ENCODE measurements at places on chromosomes 12 and 14.

DNA sequence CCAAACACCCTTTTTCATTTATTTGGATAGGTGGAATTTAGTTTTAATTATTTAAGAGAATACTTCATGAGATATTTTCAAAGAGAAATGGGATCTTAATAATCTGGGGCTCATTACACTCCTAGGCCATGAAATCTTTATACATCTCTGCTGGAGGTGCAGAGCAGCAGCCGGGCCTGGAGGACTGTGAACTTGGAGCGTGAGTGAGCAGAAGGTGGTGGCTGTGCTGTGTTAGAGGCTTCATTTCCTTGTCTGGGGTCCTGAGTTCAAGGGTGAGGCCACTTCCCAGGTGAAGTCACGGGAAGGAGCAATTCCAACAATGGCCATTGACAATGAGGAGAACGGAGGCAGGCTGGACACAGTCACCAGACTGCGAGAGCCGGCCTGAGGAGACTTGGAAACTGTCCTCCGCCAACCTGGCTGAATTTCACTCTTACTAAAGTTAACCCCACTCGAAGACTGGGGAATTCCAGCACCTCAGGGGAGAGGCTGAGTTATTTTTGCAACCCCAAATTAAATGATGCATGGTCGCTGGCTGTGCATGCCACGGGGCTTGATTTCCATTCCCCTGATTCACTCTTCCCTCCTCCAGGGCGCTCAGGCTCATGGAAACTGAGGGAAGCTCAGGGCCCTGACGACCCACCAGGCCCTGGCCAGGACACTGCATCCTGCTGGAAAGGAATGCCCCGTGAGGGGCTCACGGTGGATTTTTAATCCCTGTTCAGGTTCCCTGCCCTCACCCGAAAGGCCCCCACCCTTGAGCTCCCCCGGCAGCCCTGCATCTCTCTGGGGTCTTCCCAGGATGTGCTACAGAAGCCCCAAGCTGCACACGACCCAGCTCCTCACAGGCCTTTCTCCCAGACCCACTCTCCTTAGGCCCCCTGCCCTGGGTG, 22.6 kb upstream of the TRAF3 start:
- no peak for DNase-seq

DNA sequence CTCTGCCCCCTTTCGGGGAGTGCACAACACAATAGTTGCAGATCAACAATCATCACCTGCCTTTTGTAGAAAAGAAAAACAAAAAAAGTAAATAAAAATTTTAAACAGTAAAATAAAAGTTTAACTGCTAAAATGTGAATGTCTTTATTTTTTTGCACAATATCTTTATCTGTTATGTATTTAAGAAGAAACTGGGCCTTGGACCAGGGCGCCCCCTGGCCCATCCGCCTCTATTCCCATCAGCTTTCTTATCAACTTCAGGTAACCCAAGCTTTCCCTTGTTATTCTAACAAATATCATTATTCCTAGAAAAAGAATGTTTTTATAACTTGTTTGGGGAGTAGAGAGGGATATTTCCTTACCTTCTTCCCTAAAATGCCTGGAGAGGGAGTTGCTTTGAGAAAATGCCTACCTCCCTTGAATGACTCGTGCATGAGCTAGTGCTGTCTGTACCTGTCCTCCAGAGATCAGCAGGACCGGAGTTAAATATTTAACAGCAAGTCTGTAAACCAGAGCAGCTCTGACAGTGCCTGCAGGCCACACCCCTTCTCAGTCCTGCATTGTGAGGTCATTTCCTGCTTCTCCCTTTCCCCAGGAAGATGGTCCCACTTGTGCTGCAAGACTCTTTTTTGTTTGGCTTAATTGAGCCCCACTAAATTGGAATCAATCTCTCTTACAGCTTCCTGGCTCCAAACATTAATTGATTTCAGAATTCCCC, 192.8 kb upstream of the RGS6 start:
- no peak for DNase-seq

DNA sequence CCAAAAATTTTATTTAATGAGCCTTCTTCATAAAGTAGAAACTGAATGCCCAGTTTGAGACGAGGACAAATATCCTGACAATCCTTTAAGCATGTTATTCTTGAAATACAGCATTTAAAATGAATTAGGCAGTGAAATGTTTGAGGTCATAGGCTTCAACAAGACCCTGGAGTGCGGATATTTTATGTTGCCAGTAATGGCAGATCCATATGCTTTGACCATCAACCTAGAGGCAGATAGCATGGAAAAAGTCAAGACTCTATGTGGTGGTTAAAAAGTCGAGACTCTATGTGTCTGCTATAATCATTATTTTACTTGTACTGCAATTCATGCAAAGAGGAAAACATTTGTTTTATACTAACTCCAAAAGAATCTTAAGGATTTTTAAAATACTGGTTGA, 2.0 kb upstream of the MAP4K5 start:
- DNase-seq: no peak

- no peak for DNase-seq
Measured at GRCh38 chr14:80659783-80660182, 281.8 kb downstream of the CEP128 start.

- DNase-seq: no peak
Measured at GRCh38 chr12:14111230-14111865, 129.9 kb upstream of the GRIN2B start.
